ENCODE measurements at places on chromosomes 11 and 22.
A peak's percentile ranks its signal among the peaks of the same experiment; 100 is the strongest.

DNA sequence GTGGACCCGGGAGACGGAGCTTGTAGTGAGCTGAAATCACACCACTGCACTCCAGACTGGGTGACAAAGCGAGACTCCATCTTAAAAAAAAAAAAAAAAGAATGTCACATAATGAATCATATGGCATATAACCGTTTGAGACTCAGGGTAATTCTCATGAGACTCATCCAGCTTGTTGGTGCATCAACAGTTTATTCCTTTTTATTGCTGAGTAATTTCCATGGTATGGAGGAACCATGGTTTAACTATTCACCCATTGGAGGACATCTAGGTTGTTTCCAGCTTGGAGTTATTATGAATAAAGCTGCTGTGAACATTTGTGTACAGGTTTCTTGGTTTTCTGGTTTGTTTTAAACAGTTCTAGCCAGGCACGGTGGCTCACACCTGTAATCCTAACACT, 25.3 kb downstream of the PPARA start:
- no peak for DNase-seq

DNA sequence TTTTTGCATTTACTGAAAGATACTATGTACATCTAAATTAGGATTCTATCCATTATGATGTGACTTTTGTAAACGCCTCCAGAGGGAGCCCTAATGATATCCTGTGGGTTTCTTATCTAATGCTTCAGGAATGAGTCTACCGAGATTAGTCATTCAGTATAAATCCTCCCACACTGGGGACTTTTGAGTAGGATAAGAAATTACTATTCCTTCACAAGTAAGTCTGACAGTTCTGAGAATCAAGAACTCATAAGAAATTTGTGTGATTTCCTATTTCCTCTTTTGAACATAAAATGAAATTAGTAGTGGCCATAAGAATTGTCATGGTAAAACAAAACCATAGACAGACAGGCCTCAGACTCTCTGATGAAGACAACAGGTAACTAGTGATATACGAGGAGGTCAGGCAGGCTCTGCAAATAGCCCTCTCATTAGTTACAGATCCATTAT, 10.0 kb upstream of the OR5M1 start:
- peak; percentile 40 for DNase-seq

DNA sequence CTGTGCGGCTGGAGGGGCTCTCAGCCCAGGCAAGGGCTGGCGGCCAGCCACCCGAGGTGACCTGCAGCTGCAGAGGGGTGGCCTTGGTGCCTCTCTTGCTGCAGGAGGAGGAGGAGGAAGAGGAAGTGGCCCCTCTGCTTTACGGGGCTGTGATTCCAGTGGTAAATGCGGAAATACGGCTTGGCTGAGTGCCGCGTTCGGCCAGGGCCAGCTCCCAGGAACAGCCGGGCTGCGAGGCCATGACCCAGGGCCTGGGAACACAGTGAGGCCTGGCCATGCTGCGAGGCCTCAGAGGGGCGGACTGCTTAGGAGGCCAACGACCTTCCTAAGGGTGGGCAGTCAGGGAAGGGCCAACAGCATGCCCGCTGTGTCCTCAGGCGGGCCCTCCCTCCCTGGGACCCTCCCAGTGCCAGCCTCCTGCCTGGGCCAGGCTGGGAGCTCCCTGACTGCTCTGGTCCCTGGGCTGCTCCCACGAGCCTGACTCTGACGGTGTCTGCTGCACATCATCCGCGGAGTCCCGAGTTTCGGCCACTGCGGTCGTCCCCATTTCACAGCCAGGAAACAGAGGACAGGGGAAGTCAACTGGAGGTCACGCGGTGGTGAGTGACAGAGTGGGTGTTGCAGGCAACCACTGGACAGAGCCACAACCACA, 20.8 kb upstream of the PPARA start:
- DNase-seq = no peak

GRCh38 chr22:36136988-36137387, 23.6 kb downstream of the APOL3 start:
- DNase-seq = no peak

DNA sequence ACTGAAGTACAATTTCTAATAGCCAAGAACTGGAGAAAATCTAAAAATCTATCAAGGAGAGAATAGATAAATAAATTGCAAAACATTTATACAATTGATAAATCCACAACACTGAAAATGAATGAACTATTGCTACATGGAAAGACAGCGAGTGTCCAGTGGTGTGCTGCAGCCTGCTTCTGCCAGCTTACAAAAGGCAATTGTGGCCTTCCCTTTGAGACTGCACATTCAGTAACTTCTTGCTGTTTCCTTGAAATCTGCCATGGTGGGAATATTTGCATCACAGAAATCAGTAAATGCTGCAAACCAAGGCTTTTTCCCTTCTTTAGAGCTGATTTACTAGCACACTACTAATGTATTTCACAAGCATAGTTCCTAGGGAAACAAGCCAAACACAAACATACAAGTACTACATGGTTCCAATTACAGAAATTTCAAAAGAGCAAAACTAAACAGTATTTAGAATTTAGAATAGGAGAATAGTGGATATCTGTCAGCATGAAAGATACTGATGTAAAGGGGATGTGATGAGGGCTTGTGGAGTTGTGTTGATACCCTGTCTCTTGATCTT, 76.9 kb upstream of the TRIM77 start:
- DNase-seq = no peak

- DNase-seq = no peak
These were observed 558.1 kb downstream of the ETS1 start for GRCh38 chr11:128029219-128029722.

- DNase-seq = peak; percentile 74
These were observed at the start of gene PVALB for GRCh38 chr22:36816636-36817524. Gene PVALB (minus strand): TSS chr22:36817035. CDS start chr22:36817005, 30 bp downstream.

- no peak for DNase-seq
These were observed 1.1 kb upstream of the RAC2 start for GRCh38 chr22:37244922-37245722.

DNA sequence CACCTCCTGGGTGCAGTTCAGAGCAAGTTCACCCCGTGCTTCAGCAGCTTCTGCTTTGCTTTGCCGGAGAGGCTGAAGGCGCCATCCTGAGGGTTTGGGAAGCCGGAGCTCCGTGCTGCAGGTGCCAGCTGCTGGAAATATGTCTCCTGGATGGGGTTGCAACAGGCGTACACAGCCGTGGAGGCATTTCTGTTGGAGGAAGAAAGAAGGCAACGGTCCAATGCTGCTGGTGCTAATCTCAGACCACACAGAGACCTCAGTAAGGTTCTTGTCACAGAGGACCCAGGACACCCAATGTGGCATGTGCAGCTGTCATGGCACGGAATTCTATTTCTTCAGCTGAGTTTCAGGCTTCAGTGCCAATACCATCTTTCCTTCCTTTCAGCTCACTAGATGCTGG, 24.2 kb downstream of the ASPHD2 start:
- DNase-seq = no peak

DNA sequence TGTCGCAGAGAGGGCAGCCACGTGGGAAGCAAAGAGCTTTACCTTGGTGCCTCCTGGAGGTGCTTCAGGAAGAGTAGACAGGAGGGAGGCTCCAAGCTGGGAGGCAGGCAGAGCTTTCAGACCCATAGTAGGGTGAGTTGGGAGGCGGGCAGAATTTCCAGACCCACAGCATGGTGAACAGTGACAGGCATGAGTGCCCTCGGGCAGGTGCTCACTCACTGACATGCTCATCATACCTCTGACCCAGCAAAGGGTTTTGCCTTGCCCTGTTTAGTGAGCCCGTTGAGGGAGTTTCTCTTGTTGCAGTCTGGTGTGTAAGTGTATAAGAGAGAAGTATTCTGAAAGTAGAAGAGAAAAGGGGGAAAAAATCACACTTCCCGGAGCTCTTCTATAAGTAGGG, 86.4 kb upstream of the NTM start:
- DNase-seq = no peak

DNA sequence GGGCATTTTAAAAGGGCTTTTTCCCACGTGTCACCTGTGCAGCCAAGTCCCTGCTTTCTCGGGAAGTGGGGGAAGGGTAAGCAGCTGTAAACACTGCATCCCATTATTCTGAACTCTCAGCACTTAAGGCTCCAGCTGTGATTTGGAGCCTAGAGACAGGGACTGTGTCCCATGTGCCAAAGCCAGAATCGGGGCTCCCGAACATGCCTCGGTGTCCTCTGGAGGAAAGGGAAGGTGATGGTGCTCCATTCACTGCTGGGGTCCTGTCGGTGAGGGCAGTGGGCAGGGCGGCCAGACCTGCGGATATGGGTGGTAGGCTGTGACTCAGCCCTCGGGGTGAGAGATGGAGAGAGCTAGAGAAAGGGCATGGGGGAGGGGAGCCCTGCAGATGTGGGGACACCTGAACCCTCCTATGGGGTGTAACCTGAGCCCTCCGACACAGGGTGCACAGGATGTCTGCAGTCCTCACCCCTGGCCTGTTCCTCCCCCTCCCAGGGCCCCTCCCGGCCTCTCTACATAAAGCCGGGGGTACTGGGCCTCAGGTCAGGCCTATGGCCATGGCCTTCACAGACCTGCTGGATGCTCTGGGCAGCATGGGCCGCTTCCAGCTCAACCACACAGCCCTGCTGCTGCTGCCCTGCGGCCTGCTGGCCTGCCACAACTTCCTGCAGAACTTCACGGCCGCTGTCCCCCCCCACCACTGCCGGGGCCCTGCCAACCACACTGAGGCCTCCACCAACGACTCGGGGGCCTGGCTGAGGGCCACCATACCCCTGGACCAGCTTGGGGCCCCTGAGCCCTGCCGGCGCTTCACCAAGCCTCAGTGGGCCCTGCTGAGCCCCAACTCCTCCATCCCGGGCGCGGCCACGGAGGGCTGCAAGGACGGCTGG, 31.8 kb downstream of the CAPN1 start:
- peak; percentile 73 for DNase-seq

DNA sequence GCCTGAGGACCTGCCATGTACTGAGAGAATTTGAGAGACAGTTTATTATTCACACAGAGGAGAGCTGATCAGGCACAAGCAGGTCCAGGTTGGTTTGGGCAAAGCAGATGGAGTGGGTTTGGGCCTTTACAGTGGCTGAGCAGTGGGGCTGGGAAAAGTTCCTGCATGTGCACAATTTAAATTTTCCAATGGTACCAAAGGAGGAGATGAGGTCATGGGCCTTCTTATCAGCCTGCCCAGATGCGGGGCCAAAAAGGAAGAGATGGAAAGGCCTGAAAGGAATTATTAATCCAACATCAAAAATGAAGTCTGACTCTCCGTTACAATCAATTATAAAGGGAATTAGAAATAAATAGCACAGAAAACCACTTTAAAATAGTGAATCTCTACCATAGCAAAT, 367.6 kb downstream of the TMEM135 start:
- no peak for DNase-seq

DNA sequence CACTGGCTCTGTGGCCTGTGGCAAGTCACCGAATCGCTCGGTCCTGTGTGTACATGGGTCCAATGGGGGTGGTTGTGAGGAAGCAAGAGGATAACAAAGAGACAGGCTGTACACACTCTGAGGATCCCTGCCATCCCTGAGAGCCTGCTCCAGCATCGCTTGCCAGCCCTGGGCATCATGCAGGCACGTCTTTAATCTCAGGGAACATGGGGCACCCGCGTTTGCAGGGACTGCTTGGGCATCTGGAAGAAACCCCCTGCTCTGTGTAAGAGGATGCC, 1.3 kb upstream of the C1QTNF5 start:
- no peak for DNase-seq

DNA sequence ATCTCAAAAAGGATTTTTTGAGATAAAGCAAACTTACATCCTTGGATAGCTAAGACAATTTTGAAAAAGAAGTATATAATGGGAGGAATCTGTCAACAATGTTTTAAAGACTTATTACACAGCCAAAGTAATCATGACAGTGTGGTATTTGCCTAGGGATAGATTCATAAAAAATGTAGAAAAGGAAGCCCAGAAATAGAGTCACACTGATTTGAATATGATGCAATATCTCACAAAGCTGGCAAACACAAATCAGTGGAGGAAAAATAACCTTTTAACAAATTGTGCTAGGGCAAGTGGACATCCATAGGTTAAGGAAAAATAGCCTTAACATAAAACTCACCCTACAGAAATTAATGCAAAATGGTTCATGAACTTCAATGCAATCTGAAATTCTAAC, 6.0 kb downstream of the XKR3 start:
- no peak for DNase-seq

- DNase-seq = peak; percentile 50
These were observed 44.9 kb upstream of the VSTM5 start for GRCh38 chr11:93895106-93895862.

GRCh38 chr11:117217141-117218084, 14.5 kb downstream of the PCSK7 start:
- DNase-seq = no peak

DNA sequence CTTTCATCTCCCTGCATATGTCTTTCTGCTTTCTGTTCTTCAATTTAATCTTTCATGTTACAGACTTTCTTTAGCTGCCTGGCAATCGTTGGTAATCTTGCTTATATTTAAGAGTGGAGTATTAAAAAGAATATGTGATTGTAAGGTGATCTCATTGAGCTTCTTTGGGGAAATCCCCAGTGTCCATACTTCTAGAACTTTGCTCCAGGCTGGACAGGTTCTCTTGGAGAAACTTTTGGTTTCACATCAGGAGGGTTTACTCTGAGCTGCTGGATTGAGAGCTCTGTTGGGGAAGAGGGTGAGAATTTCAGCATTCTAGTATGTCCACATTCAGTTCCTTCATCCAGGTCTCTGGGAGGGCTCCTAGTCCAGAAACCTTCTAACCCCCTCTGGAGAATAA, 16.1 kb downstream of the LRRC75B start:
- DNase-seq = no peak

DNA sequence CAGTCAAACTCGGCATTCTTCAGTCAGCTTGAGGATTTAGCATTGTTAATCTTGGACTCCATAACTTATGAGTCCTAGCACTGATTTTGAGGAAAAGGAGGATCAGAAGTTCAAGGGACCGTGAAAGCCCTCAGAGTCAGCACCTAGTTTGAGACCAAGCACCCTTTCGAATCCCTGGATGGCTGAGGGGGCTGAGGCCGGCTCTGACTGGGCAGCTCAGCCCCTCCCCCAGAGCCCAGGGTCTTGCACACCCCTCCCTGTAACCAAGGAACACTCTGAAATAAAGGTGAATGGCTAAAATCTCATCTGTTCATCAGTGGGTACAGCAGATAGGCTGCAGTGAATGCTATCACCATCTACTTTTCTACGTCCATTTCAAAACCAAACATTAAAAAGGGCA, 27.3 kb downstream of the SLC25A18 start:
- DNase-seq = no peak

DNA sequence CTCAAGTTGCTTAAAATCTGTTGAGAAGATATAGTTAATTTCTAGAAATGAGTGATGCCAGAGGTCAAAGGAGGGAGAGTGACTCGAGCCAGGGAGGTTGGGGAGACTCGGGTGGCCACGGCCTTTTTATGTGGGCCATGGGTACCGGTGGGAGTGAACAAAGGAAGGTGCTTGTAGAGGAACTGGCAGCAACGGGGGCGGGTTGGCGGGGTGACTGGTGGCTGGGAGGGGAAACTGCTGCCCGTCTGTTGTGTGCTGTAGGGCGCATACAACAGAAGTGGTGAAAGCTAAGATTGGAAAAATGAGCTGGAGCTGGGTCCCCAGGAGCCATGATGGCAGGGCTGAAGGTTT, 5.4 kb downstream of the DAGLA start:
- DNase-seq = no peak

GRCh38 chr22:36467946-36468345, 13.5 kb downstream of the TXN2 start:
- no peak for DNase-seq

GRCh38 chr11:30244265-30244664, 13.5 kb downstream of the FSHB start:
- no peak for DNase-seq

GRCh38 chr22:42614312-42615091, at the start of gene POLDIP3:
Gene POLDIP3 (minus strand): TSS chr22:42614883. CDS start chr22:42614857, 26 bp downstream.
- peak; percentile 95 for DNase-seq

GRCh38 chr22:48245196-48245485, 1482.7 kb downstream of the TBC1D22A start:
- DNase-seq = no peak

- no peak for DNase-seq
These were observed 5.1 kb upstream of the CLPB start for GRCh38 chr11:72439455-72439854.
